ENCODE measurements at places on chromosomes 6 and 20.

- no peak for DNase-seq
Measured at GRCh38 chr20:9390441-9390840, 123.9 kb upstream of the LAMP5 start.

- no peak for DNase-seq
Measured at GRCh38 chr6:25927756-25928216, 2.7 kb downstream of the SLC17A2 start.

DNA sequence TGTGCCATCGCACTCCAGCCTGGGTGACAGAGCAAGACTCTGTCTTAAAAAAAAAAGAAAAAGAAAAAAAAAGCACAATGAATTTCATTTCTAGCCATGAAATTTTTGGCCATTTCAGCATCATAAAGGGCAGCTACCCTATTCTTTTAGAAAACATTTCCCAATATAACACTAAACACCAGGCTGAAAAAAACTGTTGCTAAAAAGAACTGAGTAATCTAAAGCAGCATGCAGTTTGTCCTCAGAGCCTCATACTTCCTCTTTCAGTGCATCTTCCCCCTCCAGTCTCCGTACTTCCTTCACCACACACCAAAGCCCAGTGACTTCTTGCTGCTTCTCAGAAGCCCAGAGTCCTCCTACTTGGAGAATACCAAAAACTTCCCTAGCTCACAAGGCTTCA is 5.6 kb upstream of the IFNGR1 start:
- DNase-seq = no peak

DNA sequence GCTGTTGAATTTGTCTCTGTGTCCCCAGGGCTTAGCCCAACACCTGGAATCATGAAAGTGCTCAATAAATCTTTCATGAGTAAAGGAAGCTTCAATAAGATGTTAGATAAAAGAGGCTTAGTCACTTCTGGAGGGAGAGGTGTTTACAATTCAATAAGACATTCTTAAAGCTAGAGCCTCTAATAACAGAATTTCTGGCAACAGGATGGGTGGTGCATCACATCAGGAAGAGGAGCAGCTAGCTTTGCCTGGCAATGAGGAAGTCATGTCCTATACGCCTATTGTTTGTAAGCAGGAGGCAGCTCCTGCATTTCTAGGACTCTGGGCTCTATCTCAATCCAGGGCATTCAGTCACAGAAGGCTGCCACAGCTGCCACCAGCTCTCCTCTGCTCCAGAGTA is 638.5 kb downstream of the EPM2A start:
- no peak for DNase-seq

GRCh38 chr6:3721810-3722621 is 29.5 kb downstream of the PXDC1 start:
- no peak for DNase-seq

DNA sequence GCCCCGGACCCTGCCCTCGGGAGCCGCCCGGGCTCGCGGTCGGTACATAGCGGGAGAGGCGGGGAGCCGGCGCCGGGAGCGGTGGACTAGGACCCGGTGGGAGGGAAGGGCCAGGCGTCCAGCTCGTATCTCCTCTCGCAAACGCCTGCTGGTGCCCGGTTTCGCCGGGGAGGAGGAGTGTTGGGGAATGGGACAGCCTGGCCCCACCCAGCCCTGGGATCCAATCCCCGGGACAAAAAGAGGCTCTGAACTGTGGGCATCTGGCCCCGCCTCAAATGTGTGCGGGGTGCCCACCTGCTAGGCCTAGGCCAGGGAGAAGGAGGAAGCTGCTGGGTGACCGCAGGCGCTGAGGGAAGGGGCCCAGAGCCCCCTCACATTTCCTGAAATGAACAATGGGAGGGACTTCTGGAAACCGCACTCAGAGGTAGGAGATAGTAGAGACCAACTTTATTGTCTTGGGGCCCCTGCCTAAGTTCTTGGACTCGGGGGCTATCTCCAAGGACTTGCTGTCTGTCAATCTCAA is at the start of gene KCNK17:
Gene KCNK17 (minus strand): TSS at position 147 of the 523 bp plus-strand sequence. CDS start 99 bp downstream, at position 48.
- no peak for DNase-seq

DNA sequence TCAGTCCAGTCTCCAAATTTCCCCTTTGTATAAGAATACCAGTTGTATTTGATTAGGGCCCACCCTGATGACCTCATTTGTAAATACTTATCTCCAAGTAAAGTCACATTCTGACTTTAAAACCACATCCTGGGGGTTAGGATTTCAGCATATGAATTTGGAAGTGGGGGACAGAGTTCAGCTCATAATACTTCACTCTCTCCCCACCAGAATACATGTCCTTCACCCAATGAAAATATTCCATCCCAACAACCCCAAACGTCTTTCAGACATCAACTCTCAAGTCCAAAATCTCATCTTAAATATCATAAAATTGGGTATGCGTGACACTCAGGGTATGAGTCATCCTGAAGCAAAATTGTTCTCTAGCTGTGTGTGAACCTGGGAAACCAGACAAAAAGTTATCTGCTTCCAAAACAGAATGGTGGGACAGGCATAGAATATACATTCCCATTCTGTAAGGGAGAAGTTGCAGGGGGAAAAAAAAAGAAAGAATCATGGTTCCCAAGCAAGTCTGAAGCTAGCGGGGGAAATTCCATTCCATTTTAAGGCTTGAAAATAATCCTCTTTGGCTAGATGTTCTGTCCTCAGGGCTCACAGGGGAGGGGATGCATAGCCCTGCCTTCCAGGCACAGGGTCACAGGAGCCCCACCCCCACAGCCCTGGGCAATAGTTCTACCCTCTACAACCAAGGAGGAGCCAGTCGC is 113.9 kb downstream of the ADAT2 start:
- DNase-seq = no peak

DNA sequence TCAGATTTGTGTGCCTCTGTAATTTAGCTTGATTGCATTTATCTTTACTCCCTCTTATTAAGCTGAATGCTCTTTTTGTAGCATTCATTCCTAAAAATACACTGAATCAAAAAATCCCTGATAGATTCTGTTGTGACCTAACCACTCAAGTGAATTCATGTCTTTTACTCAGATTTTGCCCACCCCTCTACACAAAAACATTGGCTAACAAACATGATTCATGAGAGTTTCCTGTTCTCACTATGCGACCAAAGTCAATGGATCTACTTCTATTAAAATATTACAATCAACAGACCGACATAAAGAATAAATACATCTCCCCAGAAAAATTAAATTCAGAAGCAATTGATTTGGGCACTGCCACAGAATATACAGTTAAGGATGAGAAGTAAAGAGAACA is 99.5 kb upstream of the THEMIS start:
- DNase-seq = no peak

DNA sequence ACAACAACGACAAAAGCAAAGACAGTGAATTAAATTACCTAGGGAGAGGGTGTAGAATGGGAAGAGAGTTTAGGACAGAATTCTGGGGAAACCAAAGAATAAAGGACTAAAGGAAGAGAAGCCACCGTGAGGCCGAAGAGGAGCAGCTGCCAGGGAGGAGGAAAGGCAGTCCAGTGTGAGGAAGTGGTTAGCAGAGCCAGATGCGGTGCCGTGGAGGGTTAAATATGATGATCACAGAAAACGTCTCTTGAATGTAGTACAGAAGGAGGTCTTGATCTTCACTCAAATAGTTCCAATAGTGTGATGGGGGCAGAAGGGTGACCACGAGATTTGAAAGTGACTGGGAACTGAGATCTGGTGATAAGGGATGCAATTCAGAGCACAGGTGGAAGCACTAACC is 67.7 kb downstream of the TMEM244 start:
- DNase-seq = no peak

- DNase-seq = no peak
Measured at GRCh38 chr6:39061182-39061581, 12.6 kb downstream of the GLP1R start.

DNA sequence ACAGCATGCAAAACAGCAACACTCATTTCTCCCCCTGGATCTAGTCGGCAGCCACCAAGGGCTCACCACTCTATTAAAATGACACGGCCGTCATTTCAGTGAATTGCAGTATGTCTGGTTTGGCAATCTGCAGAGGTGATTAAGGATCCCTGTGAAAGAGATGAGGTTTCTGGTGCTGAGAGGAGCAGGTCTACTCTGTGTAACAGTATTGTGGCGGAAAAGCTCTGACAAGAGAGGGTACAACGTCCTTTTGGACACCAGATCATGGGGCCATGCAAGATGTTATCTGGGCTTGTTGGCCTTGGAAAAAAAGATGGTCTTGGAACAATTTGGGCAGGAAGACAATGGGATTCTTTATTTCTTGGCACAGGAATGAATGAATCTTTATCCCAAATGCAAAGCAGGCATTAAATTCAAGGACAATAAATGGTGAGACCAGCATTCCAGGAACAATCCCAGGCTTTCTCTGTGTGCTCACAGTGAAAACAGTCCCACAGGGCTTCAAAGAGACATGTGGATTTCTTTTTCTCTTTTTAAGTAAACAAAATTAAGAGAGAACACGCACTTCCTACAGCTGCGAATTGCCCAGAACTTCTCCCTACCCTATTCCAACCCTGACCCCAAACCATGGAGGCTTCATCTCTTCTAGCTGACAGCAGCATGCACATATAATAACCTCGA is 33.7 kb upstream of the ADGRF1 start:
- no peak for DNase-seq

- DNase-seq = no peak
Measured at GRCh38 chr20:4554346-4554745, 167.4 kb upstream of the PRND start.

DNA sequence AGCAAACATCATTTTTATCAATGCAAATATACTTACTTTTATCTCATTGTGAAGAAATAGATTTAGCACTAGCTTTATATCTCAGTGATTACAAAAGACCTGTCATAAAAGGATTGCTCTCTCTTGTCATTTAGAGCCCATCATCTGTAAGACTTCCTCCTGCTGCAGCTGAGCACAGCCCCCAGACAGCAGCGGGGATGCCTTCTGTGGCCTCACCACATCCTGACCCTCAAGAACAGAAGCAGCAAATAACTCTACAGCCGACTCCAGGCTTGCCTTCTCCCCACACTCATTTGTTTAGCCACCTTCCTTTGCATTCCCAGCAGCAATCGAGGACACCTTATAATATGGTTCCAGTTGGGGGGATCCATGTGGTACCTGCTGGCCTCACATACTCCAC is 127.0 kb upstream of the EDN1 start:
- peak; percentile 15 for DNase-seq

- no peak for DNase-seq
Measured at GRCh38 chr6:57074383-57074782, 15.6 kb upstream of the ZNF451 start.

GRCh38 chr6:136031982-136032381 is 180.5 kb downstream of the PDE7B start:
- DNase-seq = no peak

GRCh38 chr6:4281341-4282293 is 146.2 kb upstream of the ECI2 start:
- peak; percentile 59 for DNase-seq

DNA sequence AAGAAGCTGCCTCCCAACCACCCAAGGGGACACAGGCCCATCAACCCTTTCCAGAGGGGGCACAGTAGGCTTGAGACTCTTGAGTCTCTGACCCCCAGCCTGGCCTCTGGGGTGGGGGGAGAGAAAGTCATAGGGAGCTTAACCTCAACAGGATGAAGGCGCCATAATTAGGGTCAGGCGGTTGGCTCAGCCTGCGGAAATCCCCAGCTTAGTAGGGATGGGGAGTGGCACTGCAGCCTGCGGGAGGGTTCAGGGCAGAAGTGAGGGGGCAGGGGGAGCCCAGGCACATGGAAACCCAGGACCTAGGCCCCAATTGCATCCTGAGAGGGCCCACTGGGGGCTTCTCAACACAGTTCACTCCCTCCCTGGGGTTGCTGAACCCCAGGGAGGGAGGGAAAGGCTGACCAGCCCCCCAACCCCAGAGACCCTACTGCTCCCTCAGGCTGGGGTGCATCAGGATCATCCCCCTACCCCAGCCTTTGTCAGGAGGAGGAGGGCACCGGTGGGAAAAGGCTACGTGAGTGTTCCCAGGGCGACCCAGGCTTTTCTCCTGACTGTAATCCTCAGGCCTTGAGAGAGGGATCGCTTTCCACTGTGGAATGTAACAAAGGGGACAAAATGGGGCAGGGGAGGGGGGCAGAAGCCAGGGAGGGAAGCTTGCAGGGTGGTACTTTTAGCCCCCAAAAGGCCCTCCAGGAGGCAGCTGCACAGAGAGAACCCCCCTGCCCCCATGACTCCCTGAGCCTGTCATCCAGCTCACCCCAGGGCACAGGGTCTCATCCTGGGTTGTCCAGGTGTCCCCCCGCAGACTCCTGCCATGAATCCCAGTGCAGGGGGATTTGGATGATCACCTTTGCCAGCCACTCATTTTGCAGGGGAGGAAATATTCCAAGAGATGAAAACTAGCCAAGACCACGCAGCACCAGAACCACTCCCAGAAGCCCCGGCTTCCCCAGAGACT is 46.4 kb downstream of the MRPL14 start:
- no peak for DNase-seq

DNA sequence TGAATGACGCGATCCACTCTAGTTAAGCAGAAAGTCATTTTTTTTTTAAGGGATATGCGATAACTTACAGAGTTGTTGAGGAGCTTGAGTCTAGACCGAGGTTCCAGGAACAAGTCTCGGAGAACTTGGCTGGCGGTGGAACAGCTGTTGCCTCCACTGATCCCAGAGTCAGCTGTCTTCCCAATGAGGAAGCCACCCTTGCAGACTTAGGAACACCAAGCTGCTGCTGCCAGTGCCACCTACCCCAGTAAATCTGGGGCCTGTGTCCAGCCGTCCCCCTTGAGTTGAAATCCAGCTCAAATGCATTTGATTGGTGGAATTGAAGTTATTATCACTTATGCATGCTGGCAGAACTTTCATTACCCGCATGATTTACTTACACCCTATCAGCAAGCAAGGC is 6.7 kb downstream of the PFDN4 start:
- no peak for DNase-seq

GRCh38 chr6:1703923-1704322 is 94.2 kb downstream of the FOXC1 start:
- no peak for DNase-seq
